Lung microvascular endothelial cell (primary cell): ENCODE measurements at places on chromosomes 12 and 14. TPM values are rescaled to one million over a fixed set of nuclear protein-coding genes. Genes with fewer than 3 reads are reported as not detected.

- no peak for DNase-seq
Measured at GRCh38 chr12:28631831-28632230, 441.6 kb downstream of the CCDC91 start.

DNA sequence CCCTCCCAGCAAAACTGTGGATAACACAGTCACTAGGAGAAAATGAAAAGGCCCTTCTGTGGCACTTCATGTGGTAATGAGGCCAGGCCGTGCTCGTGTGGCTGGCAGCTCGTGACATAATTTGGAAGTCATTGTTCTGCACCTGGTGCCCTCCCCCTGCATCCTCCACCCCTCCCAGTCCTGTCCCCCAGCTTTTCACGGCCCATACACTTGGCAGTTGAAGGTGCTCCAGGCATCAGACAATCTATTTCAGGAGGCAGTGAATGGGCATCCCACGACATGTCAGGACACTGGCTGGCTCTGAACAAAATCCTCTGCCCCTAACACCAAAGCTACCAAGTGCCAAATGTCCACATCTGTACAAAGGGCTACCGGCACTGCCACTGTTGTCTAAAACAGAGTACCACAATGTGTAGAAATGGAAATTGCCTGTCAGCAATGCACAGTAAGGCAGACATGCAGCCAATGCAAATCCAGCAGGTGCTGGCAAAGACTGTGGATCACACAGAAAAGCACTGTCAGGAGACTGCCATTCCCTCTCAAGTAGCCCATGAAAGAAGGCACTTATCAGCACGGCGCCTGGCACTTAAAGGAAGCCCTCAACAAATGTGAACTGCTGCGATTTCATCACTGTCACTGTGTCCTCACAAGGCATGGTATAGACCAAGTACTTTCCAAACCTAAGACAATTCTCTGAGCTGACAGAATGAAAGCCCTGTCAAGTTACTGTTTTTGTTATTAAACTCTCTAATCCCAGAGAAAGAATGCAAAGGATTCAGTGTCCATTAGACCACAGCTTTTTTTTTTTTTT lies 39.1 kb downstream of the CORO1C start:
- peak; percentile 74 for DNase-seq

The ANO4 gene
- total RNA-seq = 0.99 and 1.3 TPM in 2 replicates

- DNase-seq = no peak
Measured at GRCh38 chr12:91339106-91339505, 156.5 kb upstream of the DCN start.

DNA sequence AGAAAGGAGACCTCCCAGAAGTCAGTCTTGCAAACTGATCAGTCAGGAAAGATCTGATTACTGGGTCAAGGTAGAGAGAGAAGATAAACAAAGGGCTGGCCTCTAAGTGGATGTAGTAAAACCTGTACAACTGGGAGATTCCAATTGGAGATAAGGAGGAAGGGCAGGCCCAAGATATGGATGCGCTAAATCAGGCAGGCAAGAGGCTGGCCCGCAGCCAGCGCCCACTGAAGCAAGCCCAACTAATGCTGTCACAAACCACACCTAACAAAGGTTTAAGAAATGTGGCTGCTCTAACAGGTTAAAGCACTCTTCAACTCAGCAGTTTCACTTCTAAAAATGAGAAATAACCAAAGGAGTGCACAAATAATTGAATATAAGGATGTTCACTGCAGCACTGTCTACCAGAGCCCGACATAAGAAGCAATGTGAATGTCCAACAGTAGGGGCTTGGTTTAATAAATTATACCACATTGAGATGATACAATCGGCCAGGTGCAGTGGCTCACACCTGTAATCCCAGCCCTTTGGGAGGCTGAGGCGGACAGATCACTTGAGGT lies 4.7 kb downstream of the GLTP start:
- DNase-seq = no peak

- no peak for DNase-seq
Measured at GRCh38 chr12:27667540-27667939, 28.7 kb upstream of the REP15 start.

- peak; percentile 11 for DNase-seq
Measured at GRCh38 chr12:100295764-100296555, 29.0 kb downstream of the SCYL2 start.

- no peak for DNase-seq
Measured at GRCh38 chr12:58323676-58324075, 382.3 kb downstream of the ATP23 start.

The DAO gene
- total RNA-seq = not detected in 2 replicates

DNA sequence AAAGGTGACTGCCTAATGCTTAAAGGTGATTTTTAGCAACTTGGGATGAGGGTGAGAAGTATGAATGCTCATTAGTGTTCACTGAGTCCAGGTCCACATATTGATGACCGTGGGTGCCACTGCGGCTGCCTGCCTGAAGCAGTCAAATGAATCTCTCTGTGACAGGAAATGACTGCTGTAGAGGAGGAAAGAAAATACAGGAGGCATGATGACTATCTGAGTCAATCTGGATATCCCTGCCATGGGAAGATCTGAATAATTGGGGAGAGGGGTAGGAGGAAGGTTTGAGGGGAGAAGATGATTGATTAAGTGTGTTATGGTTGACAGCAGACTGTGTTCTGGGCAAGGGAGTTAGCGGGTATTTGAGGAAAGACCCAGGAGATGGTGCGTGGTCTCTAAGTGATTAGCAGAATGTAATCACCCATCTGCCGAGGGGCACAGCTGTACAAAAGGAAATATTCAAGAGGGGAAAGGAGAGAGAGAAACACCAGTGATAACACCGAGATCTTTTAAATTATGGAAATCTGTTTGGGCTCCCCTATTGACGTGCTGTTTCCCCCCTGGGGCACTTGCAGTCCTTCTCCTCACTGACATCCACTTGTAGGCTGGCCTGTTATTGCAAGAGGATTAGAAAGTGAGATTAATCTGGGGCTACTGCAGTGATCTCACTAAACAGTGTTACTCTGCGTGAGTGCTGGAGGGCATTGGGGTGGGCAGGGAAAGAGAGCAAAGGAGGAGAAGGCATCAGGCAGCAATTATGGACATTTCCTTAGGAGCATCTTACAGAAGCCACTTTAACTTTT lies 97.7 kb downstream of the AKAP6 start:
- peak; percentile 35 for DNase-seq

DNA sequence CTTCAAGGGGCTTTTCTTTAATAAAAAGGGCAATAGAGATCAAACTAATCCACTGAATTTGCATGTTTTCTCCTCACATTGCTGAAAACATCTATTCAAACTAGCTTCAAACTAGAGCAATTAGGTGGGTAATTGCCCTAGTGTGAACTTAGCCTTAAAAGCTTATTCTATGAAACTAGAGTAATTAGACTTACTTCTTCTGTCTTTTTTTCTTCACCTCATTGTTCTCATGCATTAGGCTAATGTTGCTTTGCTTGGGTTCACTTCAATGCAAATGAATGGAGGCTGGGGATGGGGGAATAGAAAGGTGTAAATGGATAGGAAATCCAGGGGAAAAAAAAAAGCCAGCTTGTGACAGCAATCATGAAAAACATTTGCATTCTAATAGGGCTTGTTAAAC lies 414.8 kb upstream of the LMO3 start:
- no peak for DNase-seq
